Breast epithelium (tissue), 4 donors: ENCODE measurements at places on chromosomes 3 and 15. TPM values are rescaled to one million over a fixed set of nuclear protein-coding genes. Genes with fewer than 3 reads are reported as not detected.

CCDC32 gene
- total RNA-seq, result 42.3 TPM

DNA sequence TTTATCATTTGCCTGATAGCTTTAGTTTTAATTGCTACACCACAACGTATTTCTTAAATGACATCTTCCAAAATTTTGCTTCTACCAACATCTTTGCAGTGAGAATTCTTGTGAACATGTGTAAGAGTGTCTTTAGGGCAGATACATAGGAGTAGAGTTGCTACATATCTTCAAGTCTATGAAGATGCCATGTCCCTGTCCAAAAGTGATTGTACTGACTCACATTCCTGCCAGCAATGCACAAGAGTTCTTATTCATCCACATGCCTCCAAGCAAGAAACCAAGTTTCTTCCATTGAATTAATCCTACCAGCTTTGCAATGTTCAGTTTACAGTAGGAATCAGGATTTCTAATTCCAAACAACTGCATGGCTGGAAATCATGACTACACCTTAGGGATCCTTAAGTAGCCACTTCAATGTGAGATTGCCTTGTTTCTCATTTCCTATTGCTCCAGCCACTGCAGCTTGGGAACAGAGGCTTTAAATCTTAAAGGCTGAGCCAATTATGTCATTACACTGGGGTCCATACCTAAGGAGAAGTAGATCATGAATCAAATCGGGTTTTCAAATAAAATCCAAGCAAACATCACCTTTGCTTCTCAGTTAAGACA lies 44.5 kb downstream of the BCL2L10 start:
- no peak for DNase-seq

HIGD2B gene
- not detected for total RNA-seq

DNA sequence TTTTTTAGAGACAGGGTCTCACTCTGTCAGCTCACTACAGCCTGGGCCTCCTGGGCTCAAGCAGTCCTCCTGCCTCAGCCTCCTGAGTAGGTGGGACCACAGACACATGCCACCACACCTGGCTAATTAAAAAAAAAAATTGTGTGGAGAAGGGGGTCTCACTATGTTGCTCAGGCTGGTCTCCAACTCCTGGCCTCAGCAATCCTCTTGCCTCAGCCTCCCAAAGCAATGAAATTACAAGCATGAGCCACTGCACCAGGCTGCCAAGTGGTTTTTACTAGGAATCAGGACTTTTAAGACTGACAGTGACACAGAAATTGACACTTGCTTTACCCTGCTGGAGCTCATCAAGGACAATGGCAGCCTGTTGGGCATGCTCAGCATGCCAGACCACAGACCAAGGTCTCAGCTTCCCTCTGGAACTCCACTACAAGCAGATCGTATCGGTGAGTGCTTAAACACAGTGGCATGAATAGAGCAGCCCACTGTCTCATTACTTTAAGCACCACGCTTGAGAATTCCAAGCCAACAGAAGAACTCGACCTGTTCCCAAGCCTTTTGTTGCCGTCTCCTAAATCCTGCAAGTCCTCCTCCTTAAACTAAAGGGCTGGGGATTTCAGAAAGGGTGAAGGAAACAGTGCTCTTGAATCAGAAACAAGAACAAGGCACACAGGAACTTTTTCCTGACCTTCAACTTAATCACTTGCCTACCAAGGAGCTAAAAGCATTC lies 41.4 kb downstream of the EOMES start:
- DNase-seq, result no peak

TM4SF1 gene
- 290 TPM for total RNA-seq

DNA sequence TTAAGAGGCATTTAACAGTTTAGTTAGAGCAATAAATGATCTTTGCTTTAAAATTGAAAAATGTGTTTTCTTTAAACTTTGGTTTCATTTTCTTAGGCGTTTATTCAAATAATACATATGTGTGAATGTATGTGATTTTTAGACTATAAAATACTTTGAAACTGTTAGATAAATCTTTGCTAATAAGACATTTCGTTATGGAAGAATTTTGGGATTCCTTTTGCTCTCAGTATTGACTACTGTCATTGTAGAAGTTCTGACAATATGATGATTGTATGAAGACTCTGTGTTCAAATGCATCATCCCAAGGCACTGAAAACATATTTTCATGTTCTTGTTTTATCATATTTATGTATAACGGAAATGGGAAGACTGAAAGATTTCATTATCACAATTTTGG lies 43.8 kb upstream of the GOLGA8A start:
- no peak for DNase-seq
